ENCODE measurements at places on chromosomes 1 and 21.

GRCh38 chr1:58809325-58810010 lies 25.6 kb upstream of the JUN start:
- DNase-seq, result no peak

- no peak for DNase-seq
Observed at GRCh38 chr1:211915924-211916323, 85.4 kb upstream of the LPGAT1 start.

- DNase-seq, result no peak
Observed at GRCh38 chr1:40396420-40396819, 22.9 kb downstream of the SMAP2 start.

DNA sequence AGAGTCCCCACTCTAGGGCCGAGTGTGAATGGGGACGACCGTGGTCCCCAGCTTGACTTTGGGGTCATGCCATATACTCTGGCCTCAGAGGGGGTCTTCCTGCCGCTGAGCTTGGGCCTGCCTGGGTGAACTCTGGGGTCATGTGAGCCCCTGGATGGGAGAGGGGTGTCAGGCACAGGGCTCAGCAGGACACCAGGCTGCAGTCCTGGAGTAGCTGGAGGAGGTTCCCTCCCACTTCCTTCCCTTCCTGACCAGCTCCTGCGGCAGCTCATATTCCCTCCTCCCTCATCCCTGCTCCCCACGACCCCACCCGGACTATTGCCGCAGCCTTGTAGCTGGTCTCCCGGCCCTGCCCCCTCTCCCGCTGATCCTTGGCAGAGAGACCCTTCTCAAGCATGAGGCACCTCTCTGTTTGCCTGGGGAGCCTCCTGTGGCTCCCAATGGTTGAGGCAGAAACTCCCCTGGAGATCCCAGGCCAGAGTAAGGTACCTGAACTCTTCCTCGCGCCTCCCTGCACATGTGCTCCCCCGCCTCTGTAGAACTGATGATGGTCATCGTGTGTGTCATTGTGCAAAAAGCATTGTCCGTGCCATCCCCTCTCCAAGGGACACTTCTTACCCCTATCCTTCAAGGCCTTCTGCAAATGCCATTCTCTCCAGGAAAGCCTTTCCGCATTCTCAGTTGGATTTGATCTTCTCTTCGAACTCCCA lies 1.8 kb downstream of the TNFRSF1B start:
- DNase-seq, result no peak

DNA sequence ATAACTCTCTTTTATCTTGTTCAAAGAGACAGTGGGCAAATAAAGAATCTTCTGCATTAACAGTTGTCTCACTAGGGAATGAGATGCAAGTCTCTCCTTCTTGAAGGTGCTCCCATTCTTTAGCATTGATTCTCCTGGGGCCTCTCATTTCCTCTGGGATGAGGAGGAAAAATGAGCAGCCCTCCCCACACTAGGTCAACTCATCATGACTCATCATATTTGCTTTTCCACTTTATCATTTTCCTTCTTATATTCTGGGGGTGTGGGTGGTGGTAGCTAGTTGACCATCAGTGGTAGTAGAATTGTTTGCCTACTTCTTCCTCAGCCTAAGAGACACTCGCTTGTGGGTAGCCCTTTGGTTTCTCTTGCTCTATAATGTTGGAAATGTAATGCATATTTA lies 182.0 kb upstream of the C1orf87 start:
- no peak for DNase-seq

GRCh38 chr1:235841938-235842545 lies 24.7 kb downstream of the LYST start:
- DNase-seq, result no peak

DNA sequence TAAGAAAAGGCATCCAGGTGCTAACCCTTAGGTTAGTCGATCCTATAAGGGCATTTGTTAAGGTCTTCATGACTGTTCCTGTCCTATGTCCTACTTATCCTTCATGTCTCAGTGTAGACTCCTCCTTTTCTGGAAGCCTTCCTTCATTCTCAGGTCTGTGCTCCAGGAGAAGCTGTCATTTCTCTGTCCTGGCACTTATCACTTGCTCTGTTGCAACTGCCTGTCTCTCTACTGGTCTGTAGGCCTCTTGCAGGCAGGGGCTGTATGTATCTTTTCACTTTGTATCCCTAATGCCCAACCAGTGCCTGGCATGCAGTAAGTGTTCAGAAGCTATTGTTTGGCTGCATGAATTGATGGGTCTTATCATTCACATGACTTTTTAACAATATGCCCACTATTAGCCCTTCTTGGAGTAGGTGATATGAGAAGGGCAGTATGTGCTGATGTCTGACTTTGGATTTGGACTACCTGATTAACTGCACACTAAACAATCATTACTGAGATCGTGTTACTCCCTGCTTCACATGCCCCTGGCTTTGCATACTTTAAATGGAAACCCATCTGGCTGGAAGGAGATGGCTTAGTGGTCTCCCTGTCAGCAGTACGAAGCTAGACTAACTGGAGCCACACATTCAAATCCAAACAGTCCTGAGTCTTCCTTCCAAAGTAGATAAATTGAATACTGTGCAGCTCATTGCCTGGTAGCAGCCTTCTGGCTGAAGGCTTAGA lies 88.8 kb downstream of the RGL1 start:
- DNase-seq, result no peak

- no peak for DNase-seq
Observed at GRCh38 chr1:150371110-150371509, 7.2 kb downstream of the RPRD2 start.

- DNase-seq, result no peak
Observed at GRCh38 chr1:17141441-17142197, 22.4 kb upstream of the PADI2 start.

DNA sequence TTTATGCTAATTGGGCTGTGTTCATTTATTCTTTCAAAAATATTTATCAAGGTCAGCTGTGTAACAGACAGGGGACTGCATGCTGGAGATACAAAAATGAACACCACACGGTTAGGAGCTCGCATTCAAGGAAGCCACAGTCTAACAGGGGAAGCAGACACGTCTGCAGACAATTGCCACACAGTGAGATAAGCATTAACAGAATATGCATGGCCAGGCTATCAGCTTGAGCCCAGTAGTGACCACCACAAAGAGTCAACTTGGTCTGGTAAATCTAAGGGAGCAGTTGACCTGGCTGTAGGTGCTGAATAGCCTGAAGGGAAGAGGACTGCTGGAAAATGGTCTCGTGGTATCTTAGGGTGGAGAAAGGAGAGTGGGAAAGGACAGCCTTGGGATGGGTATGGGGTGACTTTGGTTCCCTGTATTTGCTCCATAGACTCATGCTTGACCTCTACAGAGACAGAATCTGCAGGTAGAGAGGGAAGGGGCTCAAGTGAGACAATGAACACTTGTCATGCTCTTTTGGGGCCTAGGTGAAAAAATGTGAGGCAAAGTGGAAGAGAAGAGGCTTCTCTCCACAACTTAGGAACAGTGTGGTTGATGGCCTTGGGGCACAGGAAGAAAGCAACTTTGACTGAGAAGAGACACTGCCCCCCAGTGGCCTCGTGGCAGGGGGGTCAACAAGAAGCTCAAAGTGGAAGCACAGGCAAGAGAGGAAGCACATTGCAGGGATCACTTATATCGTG lies 7.6 kb upstream of the NPL start:
- DNase-seq, result no peak

All from glomerular endothelial cell (primary cell).